Pulmonary artery endothelial cell (primary cell): ENCODE measurements at places on chromosomes 11 and 22. TPM values are rescaled to one million over a fixed set of nuclear protein-coding genes. Genes with fewer than 3 reads are reported as not detected.
A peak's percentile ranks its signal among the peaks of the same experiment; 100 is the strongest.

GRCh38 chr11:69286374-69287371, 7.3 kb upstream of the MYEOV start:
- no peak for DNase-seq

DNA sequence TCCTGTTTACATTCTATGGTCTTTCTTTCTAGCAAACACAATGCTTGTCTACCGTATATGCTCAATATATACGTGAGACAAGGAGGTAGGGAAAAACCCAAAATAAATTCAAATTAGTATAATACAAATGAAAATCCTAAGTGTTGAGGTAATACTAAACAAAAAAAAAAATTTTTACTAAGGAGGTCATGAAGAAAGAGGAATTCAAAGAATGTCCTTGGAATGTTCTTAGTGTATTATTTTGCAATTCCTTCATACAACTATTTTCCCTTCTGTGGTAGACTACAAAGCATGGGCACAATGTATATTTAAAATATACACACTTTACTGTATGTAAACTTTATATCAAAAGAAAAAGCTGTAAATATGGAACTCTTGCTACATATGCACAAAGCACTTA, 36.4 kb downstream of the PIK3C2A start:
- DNase-seq: peak; percentile 13

ARSA gene
- total RNA-seq: 11.2 and 13.1 TPM in 2 replicates

SMTNL1 gene
- total RNA-seq: not detected in 2 replicates

MYBPC3 gene
- not detected in 2 replicates for total RNA-seq

SLC22A8 gene
- total RNA-seq: not detected in 2 replicates

RBMXL2 gene
- total RNA-seq: 0.04 and 0.20 TPM in 2 replicates

LZTR1 gene
- total RNA-seq: 51.1 and 69.5 TPM in 2 replicates
